ENCODE measurements at places on chromosomes 6 and 20. TPM values are rescaled to one million over a fixed set of nuclear protein-coding genes. Genes with fewer than 3 reads are reported as not detected.

Gene CST7
- polyA plus RNA-seq = not detected

Gene GSTA1
- not detected for polyA plus RNA-seq

Gene CST2
- polyA plus RNA-seq = not detected

Gene BANF2
- polyA plus RNA-seq = not detected

Gene OPRM1
- not detected for polyA plus RNA-seq

Gene GTF2H4
- polyA plus RNA-seq = 14.1 TPM

Gene TAF11
- polyA plus RNA-seq = 65.3 TPM

Gene HLA-DRB1
- polyA plus RNA-seq = 2.7 TPM

Gene GABRR1
- polyA plus RNA-seq = 0.12 TPM

Gene CTAGE9
- not detected for polyA plus RNA-seq

Data from GM23338 (cell line).